ENCODE measurements at places on chromosomes 6 and 20.

GRCh38 chr6:24229696-24230405 is 103.8 kb downstream of the NRSN1 start:
- no peaks in the 10 kb centered on the region for H3K4me1 ChIP-seq
- H3K27ac ChIP-seq = no peak overlapping the region
- peaks cover 12% of the 10 kb centered on the region for H3K27me3 ChIP-seq

GRCh38 chr6:121925534-121926255 is 473.8 kb upstream of the HSF2 start:
- no peak for DNase-seq
- H3K27ac ChIP-seq = no peak overlapping the region
- no peaks in the 10 kb centered on the region for H3K36me3 ChIP-seq
- H3K27me3 ChIP-seq = no peaks in the 10 kb centered on the region
- no peaks in the 10 kb centered on the region for H3K4me1 ChIP-seq

DNA sequence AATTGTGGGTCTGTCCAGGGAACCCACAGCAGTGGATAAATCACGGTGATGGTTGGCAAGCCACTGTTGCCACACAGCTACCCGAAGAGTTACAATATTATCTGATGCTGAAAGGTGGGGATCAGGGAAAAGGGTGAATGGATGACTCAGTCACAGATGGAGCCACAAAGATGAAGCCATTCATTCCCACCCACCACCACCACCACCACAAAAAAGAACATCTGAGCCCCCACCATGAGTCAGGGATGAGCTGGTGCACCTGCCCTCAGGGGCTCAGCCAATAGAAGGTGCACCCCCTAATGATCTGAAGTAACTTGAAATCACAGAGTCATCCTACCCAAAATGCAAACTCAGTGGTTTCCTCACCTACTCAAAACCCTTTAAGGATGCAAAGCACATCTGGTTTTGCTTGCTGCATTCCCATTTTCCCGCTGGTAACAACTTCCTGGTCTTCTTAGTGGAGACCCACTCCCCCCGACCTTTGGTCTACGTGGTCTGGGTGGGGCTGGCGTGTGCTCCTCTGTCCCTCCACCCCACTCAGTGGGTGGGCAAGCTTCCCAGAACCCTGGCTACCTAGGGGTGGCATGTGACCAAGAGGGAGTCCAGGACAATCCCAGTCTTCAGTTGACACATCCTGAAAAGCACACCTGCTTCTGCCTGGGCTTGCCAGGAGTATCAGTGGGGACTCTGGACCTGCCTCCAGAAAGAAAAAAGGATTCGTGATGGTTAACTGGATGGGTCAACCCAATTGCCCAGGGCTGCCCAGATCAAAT is 125.5 kb downstream of the ANKRD60 start:
- no peaks in the 10 kb centered on the region for H3K4me1 ChIP-seq
- no peak overlapping the region for H3K4me3 ChIP-seq
- no peaks in the 10 kb centered on the region for H3K27me3 ChIP-seq

DNA sequence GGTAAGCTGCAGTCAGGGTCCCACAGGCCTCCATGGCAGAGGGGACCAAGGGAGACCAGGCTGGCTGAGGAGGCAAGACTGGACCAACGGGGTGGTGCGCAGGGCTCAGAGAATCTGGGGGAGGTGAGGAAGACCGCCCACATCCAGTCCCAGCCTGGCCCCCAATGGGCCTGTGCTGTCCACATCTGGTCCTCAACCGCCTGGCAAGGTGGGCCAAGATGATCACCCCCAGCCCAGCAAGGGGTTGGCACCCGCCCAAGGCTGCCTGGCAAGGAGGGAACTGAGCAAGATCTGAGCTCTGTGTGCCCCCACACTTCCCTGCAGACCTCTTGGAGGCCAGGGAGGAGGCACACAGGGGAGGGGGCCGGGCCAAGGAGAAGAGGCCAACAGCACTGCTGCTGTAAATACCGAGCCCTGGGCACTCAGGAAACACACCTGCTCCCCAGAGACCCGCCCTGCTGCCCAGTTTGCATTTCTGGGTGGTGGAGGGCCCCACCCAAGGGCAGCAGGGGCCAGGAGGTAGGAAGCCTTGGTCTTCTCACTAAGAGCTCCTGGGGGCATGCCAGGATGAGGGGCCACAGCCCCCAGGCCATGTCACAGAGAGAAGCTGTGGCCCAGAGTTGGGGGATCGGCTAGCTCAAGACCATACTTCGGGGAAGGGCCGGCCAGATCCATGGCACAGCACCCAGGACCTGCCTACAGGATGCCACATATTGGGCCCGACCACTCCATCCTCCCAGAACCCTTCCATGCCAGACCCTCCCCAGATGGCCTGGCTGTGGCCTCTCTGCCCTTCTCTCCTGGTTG is 109.6 kb downstream of the ASXL1 start:
- no peak overlapping the region for H3K27ac ChIP-seq
- H3K36me3 ChIP-seq = no peaks in the 10 kb centered on the region
- no peak overlapping the region for H3K4me3 ChIP-seq
- peaks cover 11% of the 10 kb centered on the region for H3K4me1 ChIP-seq

DNA sequence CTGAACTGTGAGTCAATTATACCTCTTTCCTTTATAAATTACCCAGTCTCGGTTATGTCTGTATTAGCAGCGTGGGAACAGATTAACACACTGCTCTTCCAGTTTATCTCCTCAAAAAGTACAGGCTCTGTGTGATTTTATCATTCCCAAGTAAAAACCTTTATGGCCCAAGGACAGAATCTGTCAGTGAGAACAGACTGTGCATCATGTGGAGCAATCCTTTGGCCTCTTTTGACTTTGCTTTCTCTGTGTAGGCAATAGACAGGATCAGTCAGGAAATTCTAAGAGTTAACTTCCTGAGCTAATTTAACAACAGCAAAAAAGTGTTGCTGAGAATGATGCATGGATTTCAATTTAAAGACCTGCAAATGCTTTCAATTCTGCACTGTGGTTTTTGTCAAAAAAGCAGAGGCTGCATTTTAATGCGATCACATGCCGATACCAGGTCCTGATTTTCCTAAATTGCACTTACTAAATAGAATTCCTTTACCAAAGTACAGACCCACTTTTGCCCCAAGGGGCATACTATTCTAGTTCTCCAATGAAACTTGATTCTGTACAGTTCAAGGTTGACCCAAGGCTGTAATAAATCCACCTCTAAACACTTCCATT is 246.7 kb upstream of the MARCKS start:
- no peak for DNase-seq
- no peaks in the 10 kb centered on the region for H3K36me3 ChIP-seq
- no peaks in the 10 kb centered on the region for H3K4me1 ChIP-seq
- H3K27ac ChIP-seq = no peak overlapping the region

DNA sequence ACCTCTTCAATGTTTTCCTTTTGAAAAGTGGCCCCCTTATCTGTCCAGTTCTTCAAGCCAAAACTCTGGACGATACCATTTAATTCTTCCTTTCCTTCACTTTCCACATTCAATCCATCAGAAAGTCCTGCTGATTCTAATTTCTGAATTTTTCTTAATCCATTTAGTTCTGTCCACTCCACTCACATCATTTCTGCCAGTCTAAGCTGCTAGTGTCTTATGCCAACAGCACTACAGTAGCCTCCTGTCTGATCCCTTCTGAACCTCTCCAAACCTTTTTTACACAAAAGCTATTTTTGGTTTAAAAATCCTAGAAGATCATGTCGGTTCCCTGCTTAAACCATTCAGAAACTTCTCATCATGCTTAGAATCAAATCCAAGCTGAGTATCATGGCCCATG is 24.5 kb upstream of the SNAP25 start:
- no peaks in the 10 kb centered on the region for H3K4me1 ChIP-seq
- no peak for DNase-seq
- no peaks in the 10 kb centered on the region for H3K27me3 ChIP-seq
- no peaks in the 10 kb centered on the region for H3K36me3 ChIP-seq

DNA sequence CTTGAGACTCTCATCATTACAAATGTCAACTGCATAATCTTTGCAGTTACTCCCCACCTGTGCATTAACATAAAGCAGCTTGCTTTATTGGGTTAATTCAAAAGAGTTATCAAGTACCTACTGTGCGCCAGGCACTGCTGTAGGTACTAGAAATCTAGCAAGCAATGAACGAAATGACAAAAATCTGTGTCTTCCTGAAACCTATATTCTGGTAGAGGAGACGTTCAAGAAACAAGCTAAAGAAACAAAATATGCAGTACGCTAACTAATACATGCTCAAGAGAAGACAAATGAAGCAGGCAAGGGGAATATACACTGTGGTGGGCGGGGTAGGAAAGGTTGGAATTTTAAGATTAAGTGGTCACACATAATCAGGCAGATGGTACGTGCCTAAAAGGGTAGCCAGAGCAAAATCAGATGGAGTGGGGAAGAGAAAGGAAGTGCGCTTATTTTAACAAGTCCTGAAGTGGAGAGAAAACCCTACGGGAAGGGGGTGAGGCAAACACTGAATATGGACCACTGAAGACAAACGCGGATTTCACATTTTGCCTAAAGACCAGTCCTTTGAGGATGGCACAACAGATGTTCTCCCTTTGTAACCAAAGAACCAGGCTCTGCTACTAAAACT is 1.2 kb downstream of the ELOVL2 start:
- peak overlapping the region; percentile 56 for H3K4me3 ChIP-seq
- peaks cover 39% of the 10 kb centered on the region for H3K4me1 ChIP-seq
